H9 (cell line): ENCODE measurements at places on chromosomes 5 and 9. TPM values are rescaled to one million over a fixed set of nuclear protein-coding genes. Genes with fewer than 3 reads are reported as not detected.

- DNase-seq = no peak
These were observed 1.6 kb downstream of the ARSI start for GRCh38 chr5:150301170-150301505.

CCNI2 gene
- total RNA-seq = 0.57 and 0.90 TPM in 2 replicates

PCDHB14 gene
- 1.5 and 2.4 TPM in 2 replicates for total RNA-seq

SLC6A3 gene
- 0.50 and 0.61 TPM in 2 replicates for total RNA-seq

CATSPER3 gene
- total RNA-seq = 0.31 and 0.50 TPM in 2 replicates

MRPL22 gene
- total RNA-seq = 74.3 and 77.2 TPM in 2 replicates

DNA sequence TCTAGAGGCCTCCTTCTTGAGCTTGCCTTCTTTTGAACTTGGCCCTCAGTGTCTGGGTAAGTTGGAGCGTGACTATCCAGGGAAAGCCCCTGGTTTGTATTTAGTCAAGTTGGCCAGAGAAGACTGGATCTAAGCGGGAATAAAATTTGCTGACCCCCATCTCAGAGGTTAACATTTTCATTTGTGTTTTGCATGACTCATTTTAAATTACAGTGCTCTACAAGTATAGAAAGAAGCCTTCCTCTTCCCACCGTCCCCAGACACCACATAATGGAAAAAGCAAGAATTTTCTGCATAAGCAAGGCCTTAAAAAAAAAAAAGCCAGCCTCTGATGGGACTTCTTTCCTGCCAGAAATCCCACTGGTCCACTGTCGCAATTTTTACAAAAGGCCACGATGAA lies 27.2 kb downstream of the PIK3R1 start:
- DNase-seq = no peak
